ENCODE measurements at places on chromosomes 7 and 10.

- DNase-seq = no peak
Observed at GRCh38 chr7:29370531-29371314, 176.1 kb downstream of the CHN2 start.

DNA sequence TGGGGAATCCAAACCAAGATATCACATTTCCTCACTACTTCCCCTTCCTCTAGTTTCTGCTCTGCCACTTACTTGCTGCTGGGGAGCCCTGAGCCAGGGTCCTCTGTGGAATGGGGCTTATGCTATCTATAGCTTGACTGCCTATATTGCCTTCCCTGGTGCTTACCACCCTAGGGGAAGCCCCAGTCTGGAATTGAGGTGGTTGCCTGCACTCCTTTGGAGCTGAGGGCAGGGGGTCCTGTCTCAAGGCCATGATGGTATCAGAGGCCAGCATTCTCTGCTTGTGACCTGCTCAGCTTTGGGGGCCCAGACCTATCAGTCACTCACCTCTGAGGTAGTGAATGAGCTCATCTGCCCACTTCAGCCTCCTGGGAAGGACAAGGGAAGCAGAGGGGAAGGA lies 29.3 kb upstream of the INMT start:
- DNase-seq = no peak

GRCh38 chr10:113386005-113386404 lies 166.8 kb upstream of the HABP2 start:
- no peak for DNase-seq

DNA sequence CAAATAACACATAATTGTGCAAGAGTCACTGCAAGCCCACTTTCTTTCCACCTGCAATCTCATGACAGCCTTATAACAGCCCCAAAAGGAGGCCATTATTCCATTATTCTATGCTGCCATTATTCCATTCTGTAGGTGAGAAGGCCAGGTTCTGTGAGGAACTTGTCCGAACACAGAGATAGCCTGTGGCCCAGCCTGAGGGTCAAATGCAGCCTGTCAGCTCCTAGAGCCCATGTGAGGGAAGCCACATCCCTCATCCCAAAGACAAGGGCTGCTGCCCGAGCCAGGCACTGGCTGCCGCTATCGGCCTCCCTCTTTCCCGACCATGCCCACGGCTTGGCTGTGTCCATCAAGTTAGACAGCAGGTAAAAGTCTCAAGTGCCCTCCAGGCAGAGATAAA lies 24.1 kb upstream of the C10orf71 start:
- peak; percentile 57 for DNase-seq

- DNase-seq = no peak
Observed at GRCh38 chr10:69647126-69647525, 17.1 kb downstream of the FAM241B start.

GRCh38 chr10:5978230-5978489 lies 817 bp upstream of the IL15RA start:
- DNase-seq = no peak

- no peak for DNase-seq
Observed at GRCh38 chr7:133294234-133294633, 41.4 kb downstream of the EXOC4 start.
